ENCODE measurements at places on chromosomes 2 and 18.

DNA sequence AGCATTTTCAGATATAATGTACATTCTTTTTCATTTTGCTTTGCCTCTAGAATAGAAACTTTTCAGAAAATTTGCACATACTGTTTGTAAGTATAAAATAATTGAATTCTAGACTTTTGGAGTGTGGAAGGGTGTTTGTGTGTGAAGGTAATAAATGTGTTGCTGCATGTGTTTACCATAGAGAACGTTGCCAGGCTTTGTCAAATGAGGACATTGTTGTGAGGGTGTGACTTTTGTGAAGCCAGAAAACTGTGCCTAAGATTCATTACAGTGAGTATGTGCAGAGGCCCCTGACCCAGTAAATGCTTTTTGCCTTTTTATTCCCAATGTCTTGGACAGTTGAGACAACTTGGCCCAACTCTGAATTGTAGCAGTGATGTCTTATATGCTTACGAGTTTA lies 30.4 kb upstream of the EPB41L5 start:
- no peak for DNase-seq

- no peak for DNase-seq
Measured at GRCh38 chr2:50039445-50039844, 885.1 kb upstream of the FSHR start.

DNA sequence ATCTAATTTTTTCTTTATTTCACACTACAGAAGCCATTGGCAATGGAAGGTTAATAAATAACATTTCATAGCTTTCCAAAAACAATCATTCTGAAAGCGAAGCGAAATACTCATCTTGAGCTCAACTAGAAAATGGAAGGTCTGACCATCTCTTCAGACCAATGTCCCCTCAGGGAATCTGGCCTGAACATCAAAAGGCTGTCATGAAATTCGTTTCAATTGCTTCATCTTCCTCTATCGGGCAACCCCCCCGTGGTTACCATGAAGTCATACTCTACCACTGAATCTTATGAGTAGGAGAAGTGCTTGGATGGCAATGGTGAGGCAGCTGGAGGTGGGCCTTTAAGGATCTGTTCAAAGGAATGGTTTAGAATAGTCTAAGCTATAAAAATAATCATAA lies 22.9 kb upstream of the CYTIP start:
- DNase-seq, result no peak

- DNase-seq, result no peak
Measured at GRCh38 chr18:49464718-49465598, 4.5 kb upstream of the DYM start.

DNA sequence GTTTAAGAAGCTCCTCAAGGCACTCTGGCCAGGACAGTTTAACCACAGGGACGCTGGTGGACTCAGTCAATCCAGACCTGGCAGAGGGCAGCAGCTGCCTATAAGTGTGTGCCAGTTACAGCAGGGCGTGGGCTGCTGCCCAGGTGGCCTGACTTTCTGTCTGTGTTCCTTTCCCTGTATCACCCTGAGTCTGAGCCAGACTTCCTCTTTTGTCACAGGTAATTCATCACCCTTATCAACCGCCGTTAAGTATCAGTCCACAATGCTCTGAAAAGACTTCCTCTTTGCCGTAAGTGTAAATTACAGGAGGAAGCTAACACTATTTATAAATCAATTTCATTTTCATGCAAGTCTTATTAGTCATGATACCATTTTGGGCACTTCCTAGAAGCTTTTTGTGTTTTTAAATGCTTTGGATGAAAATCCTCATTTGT lies 7.0 kb downstream of the LPIN1 start:
- no peak for DNase-seq

DNA sequence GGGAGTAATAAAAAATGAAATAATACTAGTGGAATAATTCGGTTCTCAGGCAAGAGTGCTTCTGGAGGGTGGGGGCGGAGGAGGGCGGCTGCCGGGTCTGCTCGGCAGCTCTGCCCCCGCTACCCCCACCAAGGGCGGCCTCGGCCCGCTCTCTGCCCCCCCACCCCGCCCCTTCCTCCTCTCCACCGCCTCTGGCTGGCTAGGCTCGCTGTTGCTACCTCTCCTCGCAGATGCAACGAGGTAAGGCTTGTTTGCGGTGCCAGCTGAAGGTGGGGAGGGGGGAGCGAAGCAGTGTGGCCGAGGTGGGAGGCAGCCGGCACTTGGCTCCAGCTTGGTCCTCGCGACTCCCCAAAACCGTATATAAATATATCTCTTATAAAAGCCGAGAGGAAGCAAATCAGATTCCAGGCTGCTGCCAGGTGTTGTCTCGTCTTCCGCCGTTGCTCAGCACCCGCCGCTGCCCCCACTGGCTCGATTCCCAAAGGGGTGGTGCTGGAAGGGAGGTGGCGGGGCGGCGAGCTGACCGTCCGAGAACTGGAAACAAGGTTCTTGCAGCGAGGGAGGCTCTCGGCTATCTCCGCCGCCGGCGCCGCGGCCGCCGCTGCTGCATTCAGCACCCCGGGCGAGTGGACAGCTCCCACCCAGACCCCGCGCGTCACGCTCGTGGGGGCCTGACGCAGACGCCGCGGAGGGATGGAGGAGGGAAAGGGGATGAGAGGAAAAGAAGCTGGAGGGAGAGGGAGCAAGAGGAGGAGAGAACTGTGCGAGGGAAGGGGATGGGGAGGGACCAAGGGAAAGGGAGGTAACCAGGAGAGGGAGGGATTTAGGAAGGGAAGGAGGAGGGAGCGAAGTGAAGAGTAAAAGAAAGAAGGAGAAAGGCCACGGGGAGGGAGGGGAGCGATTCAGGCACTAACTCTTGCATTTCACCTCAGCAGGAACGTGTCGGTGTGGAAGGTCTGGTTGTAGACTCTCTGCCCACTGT lies at the start of gene MARCHF4:
Gene MARCHF4, minus strand, starts transcription at position 763 of the 982 bp plus-strand sequence. CDS start 2,223 bp downstream, outside the sequence.
- peak; percentile 62 for DNase-seq

DNA sequence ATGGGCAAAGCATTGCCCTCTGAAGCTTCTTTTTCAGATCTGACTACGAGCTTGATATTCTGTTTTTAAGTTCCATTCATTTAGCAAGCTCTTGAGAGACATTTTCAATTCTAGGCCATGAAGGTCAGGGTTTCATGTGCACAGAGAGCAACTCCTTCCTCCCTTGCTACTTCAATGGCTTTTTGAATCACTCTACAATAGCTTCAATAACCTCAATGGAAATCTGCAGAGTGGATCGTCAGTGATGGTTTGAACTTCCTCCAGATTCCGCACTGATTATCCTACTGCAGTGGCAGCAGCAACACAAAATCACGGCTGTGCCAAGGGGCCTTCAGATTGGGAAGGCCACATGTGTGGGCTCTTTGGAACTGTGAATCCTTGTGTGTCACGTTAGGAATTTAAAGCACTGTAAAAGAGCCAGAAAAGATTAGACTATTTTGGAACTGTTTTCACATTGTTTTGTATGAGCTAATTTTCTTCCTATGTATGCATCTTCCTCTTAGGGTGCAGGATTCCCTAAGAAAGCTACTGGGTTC lies 88.4 kb upstream of the MGAT4A start:
- DNase-seq, result no peak
